ENCODE measurements at places on chromosomes 7 and 10. TPM values are rescaled to one million over a fixed set of nuclear protein-coding genes. Genes with fewer than 3 reads are reported as not detected.

GRCh38 chr7:73373741-73374140, 45.8 kb downstream of the FKBP6 start:
- DNase-seq: no peak

GRCh38 chr10:19549503-19549902, 266.7 kb upstream of the PLXDC2 start:
- DNase-seq: no peak

GRCh38 chr7:43694399-43694748, 34.9 kb downstream of the COA1 start:
- DNase-seq: no peak

Gene SPDYE18
- total RNA-seq: 1.4 TPM

Gene GJD4
- not detected for total RNA-seq

Gene CAV1
- total RNA-seq: 0.13 TPM

Gene CPEB3
- 3.0 TPM for total RNA-seq

Gene OR2A2
- total RNA-seq: not detected

Measured in activated CD4-positive, alpha-beta memory T cell treated with anti-CD3 and anti-CD28 coated beads, Interleukin-2, amount 10 ng/mL, durations not matched to agents 7 days and 5 days (primary cell).